ENCODE measurements at places on chromosomes 1 and 21.

GRCh38 chr1:51264451-51264850, 28.4 kb downstream of the RNF11 start:
- peak; percentile 17 for DNase-seq

DNA sequence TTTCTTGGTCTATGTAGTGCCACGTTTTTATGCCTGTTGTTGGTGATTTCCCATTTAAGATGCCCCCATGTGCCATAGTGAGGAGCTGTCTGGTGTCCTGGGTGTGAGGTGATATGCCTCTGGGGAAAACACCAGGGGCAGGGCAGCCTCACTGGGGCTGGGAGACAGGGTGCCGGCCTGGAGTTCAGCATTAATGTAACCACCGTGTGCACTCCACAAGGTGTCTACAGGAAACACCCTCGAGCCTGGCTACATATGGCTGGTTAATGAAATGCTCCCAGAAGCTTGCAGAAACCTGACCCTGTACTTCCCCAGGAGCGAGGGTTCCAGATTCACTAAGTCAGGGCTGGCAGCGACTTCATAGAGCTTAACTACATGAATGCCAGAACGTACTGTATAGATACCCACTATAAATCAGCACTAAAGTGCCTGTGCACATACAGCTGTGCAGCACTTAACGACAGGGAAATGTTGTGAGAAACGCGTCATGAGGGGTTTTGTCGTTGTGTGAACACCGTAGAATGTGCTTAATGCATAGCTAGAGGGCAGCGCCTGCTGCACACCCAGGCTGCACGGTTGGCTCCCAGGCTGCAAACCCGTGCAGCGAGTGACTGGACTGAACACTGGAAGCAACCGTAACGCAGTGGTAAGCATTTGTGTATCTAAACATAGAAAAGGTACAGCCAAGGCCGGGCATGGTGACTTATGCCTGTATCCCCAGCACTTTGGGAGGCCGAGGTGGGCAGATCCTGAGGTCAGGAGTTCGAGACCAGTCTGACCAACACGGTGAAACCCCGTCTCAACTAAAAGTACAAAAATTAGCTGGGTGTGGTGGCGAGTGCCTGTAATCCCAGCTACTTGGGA, 10.4 kb downstream of the TFF2 start:
- no peak for DNase-seq

DNA sequence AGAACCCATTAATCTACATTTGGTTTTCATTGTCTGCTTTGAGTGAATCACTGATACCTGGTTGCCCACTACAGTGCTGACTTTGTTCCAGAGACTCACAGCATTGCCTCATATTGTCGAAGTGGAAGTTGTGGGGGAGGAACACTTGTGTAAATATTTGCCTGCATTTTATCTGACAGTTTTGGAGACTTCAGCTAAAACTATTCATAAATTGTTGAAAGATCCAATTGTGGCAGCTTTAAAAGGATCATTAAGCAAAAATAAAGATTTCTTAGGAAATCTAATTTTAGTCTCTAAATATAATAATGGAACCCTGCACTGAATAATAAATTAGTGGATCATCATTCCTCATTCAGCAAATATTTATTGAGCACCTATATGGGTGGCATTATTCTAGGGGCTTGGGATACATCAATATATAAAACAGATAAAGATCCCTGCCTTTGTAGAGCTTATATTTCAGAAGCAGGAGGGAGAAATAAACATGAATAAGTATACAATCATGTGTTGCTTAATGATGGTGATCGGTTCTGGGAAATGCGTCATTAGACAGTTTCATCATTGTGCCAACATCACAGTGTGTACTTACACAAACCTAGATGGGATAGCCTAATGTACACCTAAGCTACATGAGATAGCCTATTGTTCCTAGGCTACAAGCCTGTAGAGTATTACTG, 73.5 kb downstream of the OSBPL9 start:
- DNase-seq: peak; percentile 71

GRCh38 chr21:42311160-42311559, 4.0 kb downstream of the TFF3 start:
- DNase-seq: no peak

- no peak for DNase-seq
Observed at GRCh38 chr1:64495878-64496277, 25.9 kb downstream of the CACHD1 start.

GRCh38 chr1:22685591-22686059, 25.0 kb upstream of the EPHB2 start:
- DNase-seq: no peak

DNA sequence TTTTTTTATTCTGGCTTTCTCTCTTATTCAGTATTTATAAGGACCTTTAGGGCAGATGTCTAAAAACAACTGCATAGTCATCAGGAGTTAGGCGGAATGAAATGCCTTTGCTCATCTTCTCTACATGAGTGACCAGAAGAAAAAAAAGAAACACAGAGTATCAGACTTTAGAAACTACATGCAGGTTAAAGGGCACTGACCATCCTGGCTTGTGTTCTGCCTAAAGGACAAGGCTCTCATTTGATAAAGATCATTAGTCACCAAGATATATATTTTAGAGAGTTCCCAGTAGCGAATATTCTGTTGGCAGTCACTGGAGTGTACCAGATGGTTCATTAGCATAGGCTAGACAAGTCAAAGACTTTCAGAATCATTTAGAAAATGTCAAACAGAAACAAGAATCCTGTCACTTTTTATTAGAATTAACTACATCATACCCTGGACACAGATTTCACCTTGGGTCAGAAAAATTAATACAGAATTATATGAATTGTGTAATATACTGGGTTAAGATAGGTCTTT, 145.6 kb downstream of the NR5A2 start:
- DNase-seq: no peak

DNA sequence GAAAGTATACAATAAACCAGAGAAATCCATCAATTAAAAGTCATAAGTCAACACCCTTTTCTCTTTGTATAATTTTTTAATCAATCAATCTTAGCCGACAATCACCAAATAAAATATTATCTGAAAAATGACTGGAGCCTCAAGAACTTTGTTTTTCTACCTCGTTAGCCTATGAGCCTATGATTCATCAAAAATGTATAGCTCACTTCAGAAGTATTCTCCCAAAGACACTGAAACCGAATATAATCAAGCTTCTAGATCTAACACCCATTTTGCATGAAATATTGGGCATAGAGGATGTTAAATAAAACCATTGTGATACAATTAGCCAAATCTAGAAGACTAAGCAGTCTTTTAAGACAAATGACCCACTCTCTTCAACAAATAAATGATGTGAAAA, 17.8 kb upstream of the RSBN1 start:
- no peak for DNase-seq

DNA sequence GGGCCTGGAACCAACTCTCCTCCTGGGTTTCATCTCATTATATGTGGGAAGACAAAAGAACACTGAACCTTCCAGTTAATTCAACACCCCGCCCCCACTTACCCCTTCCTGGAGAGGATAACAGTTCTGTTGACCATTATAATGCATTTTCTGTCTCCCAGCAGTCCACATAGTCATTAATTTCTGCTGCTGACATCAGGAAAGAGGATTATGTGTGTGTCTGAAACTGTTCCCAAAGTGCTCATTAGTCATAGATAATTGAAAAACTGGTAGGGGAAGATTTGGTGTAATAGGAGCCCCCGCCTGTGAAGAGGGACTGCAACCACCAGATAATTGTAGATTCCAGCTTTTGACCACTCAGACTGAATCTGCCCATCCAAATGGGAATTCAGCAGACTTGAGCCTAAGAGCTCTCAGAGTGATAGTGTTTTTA, 208.7 kb downstream of the FGGY start:
- DNase-seq: no peak

All from dermis microvascular lymphatic vessel endothelial cell (primary cell).